ENCODE measurements at places on chromosomes 2 and 18.

DNA sequence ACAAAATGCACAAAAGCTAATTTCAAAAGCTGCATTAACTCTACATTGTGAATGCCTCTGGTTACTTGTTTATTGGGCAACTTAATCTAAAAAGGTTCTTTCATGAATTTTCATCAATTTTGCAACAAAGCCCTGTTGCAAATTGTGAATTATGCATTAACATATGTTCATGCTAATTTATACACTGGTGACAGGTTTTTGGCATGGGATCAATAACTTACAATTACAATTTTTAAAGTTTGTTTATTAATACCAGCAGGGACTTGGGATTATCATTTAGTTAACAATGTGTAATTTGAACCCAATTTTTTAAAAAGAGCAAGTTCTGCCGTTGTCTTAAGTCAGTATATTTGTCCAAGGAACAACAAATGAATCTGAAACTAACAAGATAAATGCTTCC is 183.6 kb downstream of the DCC start:
- no peak for DNase-seq

- DNase-seq: no peak
Observed at GRCh38 chr2:147660680-147661079, 184.1 kb upstream of the ACVR2A start.

GRCh38 chr18:44954257-44954656 is 273.6 kb downstream of the SETBP1 start:
- no peak for DNase-seq

DNA sequence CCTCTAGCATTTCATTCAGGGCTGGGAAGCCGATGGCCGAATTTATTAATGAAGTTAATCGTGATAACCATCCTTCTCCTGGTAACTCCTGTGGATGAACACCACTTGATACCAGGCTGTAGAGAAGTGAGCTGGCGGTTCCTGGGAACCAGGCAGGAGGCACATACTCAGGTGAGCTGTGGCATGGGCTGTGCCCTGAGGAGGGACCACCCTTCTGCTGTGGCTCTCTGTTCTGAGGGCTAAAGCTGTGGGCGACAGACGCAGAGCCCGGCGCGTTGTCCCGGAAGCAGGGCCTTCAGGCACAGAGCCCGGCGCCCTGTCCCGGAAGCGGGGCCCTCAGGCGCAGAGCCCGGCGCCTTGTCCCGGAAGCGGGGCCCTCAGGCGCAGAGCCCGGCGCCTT is 462.3 kb upstream of the SALL3 start:
- no peak for DNase-seq

GRCh38 chr18:77086656-77087392 is 45.8 kb downstream of the MBP start:
- DNase-seq: no peak

DNA sequence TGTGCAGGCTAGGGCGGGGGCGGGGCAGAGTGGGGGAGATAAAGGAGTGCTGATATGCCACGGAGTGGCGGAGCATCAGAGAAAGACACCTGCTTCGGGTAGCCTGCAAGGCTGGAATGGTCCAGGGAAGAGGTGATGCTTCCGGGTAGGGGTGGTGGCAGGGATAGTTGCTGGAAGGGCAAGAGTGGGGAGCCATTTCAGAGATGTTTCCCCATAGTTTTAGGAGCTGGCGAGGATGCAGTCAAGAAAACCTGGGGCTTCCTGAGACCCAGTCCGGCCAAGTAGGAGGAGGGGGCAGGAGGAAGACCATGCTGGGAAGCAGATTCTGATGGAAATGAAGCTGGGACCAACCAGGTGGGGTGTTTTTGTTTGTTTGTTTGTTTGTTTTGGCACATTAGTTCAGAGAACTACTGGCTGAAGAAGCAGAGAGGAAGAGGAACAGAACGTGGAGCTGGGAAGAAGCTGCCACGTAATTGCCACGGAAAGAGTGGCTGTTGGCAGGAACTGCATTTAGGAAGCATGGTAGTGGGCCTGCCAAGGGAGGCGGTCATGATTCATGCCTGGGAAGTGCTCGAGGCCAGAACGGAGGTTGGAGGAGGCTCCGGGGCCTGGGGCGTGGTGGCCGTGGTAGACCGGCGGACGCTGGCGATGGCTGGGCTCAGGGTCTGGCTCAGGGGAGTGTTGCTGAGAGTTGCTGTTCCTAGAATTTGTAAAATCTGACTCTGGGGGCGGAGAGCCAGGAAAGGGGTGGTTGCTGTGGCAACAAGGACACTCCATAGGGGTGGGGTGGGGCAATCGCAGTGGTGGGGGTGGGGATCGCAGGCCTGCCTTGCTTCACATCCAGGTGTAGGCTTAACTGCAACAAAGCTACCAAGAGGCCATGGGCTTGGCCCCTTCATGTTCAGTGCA is 8.6 kb upstream of the INPP5D start:
- DNase-seq: no peak

GRCh38 chr2:235377176-235377575 is 116.7 kb upstream of the AGAP1 start:
- DNase-seq: no peak

DNA sequence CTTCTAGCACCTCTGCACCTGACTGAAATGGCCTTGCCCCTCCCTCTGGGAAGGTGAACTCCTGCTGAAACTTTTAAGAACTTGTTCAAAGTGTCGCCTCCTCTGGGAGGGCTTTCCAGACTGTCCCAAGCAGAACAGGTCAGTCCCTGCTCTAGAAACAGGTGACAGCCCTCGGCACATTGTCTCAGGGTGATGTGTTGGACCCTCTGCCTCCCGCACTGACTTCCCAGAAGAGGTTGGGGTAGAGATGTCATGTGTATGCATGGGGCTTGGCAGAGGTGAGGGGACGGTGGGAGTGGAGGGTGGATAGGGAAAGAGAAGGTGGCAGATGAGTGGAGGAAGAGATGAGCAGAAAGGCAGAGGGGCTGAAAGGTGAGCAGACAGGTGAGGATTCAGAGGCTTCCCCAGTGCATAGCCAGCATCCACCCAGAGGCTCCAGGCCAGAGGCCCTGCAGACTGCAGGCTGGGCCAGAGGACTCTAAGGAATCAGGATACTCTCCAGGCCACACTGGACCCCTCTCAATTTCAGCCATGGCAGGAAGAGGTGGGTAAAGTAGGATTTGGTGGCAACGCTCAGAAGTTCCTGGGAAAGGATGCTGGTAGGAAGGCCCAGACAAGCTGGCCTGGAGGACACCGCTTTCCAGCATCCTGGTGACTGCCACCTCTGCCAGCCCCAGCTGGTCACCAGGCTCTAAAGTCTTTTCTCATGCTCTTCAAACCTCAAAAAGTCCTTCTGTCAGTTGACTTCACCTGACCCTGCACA is 24.8 kb upstream of the TNS1 start:
- DNase-seq: peak; percentile 60

DNA sequence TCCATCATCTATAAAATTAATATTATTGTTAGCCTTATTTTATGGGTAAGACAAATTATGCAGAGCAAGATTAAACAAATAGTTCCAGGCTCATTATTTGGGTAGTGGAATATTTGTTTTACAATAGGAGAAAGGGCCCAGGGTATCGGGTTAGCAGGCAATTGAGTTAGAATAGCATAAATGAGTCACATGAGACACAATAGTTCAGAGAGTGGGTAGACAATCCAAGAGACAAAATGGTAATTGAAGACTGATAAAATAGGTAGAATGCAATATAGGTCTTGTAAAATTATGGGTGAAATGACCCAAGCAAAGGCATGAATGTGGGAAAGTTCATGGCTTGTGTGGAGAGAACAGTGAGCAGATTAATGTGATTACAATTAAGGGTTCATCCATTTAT is 790.9 kb upstream of the GCFC2 start:
- DNase-seq: no peak

GRCh38 chr2:127047716-127048617 is 59.0 kb downstream of the BIN1 start:
- peak; percentile 72 for DNase-seq

DNA sequence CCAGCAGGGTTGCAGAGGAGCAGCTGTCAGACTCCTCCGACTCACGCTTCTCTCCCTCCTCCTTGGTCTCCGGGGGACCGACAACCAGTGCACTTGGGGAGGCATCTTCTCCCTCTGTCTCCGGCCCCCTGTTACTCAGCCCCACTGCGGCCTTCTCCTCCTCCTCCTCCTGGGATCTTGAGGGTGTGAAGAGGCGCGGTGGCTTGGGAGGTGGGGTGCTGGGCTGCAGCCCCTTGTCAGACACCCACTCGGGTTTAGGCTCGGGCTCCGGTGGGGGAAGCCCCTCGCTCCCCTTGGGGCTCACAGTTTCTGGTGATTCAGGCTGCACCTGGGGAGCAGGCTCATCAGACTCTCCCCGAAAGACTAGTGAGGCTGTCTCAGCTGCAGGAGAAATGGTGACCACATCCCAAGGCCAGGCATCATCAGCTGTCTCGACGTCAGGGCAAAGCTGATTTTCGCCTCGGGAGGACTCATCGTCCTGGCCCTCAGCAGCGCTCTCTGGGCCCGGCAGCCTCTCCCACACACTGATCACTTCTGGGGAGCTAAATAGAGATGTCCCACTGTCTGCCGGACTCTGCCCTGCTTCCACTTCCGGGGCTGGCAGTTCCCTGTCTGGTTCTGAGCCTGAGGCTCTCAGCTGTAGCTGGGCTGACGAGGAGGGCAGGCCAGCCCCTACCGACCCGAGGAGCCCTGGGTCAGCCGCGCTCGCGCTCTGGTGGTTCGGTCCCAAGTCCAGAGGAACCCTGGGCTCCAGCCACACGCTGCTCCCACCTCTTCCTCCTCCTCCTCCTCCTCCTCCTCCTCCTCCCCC is 9.0 kb upstream of the SFXN5 start:
- DNase-seq: no peak

- no peak for DNase-seq
Observed at GRCh38 chr18:40006634-40007033, 1948.4 kb upstream of the PIK3C3 start.

DNA sequence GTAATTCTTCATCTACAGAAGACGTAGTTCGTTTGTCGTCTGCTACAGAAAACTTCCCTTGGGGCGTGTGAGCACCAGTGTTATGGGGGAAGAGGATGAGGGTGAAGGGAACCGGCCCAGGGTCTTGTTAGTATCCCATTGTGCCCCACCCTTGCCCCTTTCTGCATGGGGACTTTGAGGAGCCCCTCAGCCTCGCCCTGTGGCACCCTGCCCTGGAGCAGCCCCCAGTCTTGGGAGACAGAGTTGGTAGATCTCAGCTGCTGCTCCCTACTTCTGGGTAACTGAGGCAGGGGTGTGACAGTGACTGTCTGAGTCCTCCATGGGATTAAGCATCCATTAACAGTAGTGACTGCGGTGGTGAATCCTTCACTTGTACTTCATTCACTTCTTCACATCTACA is 50.1 kb downstream of the RNF144A start:
- DNase-seq: no peak

DNA sequence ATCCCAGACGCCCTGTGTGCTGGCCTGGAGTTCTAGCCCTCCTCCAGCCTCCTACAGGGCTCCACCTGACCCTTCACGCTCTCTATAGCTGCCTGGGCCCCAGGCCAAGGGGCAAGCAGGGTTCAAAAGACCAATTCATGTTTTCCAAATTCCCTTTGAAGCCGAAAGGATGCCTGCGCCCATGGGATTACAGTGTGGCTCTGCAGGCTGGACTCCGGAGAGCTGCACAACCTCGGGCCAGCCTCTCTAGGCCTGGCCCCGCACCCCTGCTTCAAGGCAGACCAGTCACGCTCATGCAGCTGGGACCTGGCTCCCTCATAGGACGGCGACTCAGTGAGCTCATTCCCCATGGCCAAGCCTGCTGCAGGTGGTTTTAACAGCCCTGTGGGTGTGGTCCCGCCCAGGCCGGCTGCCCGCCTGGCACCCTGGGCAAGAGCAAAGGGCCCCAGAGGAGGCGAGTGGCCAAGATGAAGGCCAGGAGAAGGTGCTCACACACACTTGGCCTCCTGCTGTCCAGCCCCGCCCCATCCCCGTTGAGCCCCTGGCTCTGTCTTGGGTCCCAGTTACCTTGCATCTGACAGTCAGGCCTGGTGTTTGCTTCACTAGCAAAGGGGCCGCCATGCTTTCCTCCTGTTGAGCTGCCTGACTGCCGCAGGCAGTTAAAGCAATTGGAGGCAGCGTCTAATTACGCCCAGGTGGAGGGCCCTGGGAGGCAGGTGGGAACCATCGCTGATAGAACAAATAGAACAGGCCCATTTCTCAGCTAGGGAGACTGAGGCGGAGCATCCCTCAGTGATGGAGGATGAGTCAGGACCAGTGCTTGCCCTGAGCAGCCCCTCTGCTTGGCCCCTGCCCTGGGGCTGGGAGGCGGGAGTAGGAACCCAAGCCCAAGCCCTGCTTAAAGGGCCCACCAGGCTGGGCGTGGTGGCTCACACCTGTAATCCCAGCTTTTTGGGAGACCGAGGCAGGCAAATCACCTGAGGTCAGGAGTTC is 56.9 kb downstream of the SMAD7 start:
- no peak for DNase-seq

GRCh38 chr2:60707750-60708371 is 48.2 kb upstream of the PAPOLG start:
- DNase-seq: no peak

DNA sequence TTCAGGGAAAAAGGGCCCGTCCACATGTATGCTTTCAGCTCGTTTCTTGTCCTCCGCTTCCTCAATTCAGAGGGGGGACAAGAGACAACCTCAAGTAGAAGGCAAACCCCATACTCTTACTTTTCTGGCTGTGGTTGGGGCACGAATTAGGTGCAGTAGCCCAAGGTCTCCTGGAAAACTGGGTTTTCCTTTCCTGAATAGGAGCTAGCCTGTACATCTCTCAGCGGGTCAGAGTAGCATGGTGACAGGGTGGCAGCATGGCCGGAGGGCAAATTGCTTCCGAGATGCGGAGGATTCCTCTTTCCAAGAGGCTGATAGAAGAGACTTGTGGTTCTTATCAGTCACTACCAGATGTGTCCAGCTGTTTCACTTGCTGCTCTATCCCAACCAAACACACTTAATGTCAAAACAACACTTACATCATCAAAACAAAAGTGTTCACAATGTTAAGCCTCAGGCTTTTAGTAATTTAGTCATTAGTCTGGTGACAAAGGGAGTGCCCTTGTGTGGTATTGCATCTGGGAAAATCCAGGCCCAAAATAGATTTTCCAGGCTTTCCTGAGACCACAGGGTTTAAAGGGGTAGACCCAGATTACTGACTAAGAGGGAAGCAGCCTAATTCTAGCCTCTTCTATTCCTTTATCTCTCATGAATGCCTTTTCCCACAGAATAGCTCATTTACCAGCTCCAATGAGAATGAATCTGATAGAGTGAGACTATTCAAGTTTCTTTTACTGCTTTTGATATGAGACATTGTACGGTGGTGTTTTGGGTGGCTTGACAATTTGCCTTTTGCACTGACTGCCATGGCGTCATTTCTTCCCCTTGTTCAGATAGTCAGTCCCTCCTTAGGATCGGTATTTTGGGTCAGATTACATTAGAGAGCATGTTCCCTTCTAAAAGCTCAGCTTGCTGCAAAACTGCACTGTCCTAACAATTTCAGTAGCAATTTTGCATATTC is 162.0 kb downstream of the LTBP1 start:
- DNase-seq: no peak
